HL-60 (cell line): ENCODE measurements at places on chromosomes 4 and X.

GRCh38 chr4:172951679-172952451 lies 216.7 kb upstream of the GALNT7 start:
- DNase-seq = no peak

DNA sequence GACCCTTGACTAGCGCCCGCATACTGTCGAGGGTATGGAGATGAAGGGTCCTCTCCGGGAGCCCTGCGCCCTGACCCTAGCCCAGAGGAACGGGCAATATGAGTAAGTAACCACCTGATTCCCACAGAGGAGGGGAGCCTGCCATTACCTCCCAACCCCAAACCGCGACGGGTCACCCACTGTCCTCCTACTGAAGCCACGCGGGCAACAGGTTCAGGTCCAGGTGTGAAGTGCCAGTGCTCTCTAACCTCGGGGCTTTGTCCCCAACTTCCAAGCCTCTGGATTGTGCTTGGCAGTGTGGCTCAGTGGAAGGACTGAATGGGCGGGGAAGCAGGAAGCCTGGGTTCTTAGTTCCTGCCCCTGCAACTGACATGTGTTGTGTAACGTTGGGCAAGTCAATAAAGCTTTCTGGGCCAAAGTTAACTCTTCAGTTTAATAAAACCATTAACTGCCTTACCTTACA lies 694 bp downstream of the OCRL start:
- peak; percentile 35 for DNase-seq

DNA sequence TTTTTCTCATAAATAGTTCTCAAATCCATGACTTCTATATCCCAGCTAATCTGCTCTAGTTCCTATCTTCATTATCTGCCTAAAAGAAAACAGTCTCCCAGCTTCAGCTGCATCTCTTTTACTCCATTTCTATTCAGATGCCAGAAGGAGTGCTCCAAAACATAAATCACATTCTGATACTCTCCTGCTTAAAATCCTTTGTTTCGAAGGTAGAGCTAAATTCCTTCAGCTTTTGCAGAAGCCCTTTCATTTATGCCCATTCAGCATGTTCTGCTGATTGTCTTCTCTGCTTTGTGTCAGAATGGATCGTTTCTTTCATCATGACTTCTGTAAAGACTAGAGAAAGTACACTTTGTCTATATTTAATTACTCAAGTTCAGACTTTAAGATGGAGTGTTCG lies 440.1 kb upstream of the SMIM31 start:
- no peak for DNase-seq

GRCh38 chr4:71290476-71290875 lies 48.3 kb upstream of the SLC4A4 start:
- DNase-seq = no peak

DNA sequence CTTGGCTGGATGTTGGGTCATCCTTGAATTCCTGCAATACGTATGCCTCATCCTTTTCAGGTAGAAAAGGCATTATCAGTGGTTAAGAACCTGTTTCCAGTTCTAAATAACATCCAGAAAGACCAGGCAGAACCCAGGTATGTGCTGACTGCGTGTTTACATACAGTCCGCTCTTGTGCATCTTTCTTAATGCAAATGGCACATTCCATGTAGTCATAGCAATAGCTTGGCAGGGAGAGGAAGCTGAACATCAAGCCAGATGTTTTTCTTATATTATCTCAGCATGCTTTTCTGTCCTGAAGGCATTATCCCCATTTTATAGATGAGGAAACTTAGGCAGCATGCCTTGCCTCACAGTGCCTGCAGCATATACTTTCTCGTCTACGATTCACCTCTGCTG lies 2.1 kb downstream of the DCLK2 start:
- DNase-seq = no peak

DNA sequence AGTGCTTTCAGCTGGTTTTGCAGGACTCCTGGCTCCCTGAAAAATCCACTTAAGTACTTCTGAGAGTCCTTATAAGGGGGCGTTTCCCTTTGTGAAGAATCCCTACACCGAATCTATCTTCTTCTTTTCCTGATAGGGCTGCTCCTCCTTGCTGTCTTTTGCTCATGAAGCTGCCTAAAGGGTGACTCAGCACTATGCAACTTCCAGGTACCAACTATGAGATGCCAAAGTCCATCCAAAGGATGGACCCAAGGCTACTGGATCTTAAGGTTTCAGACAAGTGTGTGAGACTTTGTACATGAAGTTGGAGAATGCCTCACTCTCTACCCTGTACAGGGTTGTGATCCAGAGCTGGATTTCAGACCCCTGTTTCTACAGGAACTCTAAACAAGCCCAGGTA lies 485.0 kb upstream of the FAT1 start:
- no peak for DNase-seq

DNA sequence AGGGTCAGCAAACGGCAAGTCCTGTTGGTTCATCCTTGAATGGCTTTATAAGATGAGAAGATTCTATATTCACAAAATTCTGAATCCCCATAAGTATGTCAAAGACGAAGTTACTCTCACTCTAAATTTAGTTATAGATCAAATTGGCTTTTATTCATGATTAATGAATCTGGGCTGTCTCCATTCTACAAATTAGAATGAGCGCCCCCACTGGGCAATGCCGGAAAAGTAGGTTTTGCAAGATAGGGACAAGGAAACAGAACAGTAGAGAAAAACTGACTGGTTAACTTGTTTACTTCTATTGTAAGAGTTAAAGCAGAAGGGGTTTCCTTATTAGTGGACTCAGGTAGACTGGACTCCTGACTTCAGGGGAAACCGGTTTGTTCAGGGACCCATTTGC lies 100.3 kb downstream of the F11 start:
- no peak for DNase-seq

GRCh38 chr4:153137159-153137558 lies 67.1 kb upstream of the TRIM2 start:
- no peak for DNase-seq

DNA sequence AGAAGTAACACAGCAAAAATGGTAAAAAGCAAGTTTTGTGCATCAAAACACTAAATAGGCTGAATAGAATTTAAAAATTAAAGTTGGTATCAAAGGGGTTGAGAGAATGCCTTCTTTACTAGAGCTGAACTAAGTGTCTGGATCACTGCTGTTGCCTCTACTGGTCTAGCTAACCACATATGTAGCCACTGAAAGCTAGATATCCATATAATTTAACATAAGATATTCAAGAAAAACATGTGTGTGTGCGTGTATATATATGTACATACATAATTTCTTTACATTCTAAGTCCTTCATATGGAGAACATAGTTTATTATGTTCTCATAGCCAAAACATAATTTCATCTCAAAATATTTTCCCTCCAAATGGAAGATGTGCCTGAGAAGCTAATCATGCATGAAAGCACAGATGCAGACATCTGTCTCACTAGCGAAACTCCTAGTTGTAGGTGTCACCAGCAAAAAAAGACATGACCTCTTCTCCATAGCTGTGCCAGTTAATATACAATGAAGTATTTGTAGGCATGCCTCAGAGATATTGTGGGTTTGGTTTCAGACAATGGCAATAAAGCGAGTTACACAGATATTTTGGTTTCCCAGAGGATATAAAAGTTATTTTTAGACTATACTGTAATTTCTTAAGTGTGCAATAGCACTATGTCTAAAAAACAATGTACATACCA lies 47.3 kb downstream of the PDE5A start:
- no peak for DNase-seq

DNA sequence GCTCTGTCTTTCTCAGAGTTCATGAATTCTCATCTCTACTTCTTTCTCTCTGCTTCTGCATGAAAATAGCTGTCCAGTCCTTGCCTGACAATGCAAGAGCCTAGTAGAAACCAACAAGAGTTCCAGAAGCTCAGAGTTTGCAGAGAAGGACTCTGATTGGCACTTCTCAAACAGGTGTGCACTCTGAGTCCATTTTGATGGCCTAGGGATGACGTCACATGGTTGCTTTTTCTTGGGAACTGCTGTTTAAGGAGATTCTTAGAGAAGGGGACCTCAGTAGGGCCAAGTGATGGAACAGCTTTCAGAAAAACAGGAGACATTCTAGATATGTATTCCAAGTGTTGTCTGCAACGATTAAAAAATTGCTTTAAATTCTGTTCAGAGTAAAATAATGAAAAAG lies 56.8 kb downstream of the HMGB2 start:
- no peak for DNase-seq

DNA sequence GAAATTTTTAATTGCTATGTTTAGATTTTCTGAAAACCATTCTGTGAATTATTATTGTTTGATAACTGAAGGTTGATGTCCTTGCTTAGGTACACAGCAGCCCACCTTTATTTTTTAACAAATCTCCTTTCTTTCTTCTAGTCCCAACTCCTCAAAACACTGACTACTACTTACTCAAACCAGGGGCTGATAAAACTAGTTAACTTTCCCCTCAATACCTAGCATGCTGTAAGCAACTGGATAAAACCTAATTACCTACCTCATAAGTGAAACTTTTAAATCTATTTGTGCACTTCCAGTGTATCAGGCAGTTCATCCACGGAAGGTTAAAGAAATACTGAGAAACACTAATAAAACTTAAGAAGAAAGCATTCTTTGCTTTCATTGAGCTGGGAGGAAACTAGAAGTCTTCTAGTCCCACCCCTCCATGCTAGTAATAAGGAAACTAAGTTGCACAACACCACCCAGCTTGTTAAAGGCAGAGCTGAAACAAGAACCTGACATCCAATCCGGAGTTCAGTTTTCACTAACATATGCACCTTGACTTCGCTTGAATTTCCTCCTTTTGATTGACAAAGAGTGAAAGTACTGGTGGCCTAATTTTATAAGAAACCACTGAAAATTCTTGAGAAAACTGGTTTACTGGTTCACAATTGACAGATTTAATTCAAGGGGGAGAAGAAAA lies 180.2 kb upstream of the TET2 start:
- peak; percentile 94 for DNase-seq

- DNase-seq = no peak
These were observed 145.1 kb downstream of the RBM47 start for GRCh38 chr4:40484346-40485090.

DNA sequence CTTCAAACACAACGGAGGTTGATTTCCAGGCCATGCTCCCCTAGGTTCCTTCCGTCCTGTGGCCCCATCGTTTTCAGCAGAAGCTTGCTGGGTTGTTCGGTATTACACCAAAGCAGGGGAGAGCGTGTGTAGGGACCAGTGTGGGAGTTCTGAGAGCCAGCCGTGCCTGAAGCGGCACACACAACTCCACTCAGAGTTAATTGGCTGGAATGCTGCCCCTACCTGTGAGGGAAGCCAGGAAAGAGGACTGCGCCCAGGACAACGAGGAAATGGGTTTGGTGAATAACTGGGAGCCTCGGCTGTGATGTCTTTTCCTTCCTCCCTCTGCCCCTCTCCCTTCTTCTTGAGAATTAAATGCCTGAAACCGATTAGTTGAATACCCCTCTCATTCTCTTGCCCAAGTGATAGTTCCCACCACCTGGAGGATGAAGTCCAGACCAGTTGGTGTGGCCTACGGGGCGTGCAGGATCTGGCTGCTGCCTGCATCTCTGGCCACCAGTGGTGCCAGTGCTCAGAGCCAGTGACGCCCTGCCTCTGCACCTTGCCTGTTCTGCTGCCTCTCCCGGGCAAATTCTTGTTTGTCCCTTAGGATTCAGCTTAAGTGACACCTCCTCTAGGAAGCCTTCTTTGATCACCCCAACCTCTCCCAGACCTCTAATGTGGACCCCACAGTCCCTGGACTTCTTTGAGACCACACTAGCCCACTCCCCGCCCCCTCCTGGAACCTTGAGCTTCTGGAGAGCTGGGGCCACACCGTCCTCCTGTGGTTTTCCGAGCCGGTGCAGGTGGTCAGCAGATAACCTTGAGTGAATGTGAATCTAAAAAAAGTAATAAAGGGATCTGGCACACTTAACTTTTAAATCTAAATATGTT lies 33.6 kb downstream of the TBC1D14 start:
- no peak for DNase-seq

GRCh38 chr4:80776168-80776567 lies 254.3 kb upstream of the BMP3 start:
- no peak for DNase-seq

DNA sequence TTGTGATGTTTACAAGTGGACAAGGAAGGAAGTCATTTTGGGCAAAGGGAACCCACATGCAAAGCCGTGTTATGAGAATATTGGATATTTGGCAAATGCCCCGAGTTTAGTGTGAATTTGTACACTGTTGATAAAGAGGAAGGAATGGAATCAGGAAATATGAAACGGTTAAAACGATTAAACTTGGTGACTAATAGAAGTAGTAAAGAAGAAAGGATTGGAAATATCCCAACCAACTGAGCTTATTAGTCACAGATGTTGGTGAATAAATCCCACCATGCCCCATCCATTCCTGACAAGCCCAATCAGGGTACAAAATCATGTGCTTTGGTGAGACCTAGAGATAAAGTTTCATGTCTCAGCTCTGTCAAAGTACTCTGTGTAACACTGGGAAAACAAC lies 22.0 kb downstream of the ARHGAP24 start:
- no peak for DNase-seq

DNA sequence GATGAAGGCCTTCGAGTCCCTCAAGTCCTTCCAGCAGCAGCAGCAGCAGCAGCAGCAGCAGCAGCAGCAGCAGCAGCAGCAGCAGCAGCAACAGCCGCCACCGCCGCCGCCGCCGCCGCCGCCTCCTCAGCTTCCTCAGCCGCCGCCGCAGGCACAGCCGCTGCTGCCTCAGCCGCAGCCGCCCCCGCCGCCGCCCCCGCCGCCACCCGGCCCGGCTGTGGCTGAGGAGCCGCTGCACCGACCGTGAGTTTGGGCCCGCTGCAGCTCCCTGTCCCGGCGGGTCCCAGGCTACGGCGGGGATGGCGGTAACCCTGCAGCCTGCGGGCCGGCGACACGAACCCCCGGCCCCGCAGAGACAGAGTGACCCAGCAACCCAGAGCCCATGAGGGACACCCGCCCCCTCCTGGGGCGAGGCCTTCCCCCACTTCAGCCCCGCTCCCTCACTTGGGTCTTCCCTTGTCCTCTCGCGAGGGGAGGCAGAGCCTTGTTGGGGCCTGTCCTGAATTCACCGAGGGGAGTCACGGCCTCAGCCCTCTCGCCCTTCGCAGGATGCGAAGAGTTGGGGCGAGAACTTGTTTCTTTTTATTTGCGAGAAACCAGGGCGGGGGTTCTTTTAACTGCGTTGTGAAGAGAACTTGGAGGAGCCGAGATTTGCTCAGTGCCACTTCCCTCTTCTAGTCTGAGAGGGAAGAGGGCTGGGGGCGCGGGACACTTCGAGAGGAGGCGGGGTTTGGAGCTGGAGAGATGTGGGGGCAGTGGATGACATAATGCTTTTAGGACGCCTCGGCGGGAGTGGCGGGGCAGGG lies 568 bp downstream of the HTT start:
- DNase-seq = peak; percentile 74

GRCh38 chrX:41333744-41334362 lies at the start of gene DDX3X:
Gene DDX3X (plus strand): TSS chrX:41334162. CDS start chrX:41334253, 91 bp downstream.
- DNase-seq = peak; percentile 85

- DNase-seq = no peak
These were observed 126.8 kb upstream of the MAMLD1 start for GRCh38 chrX:150236327-150236726.

GRCh38 chrX:52923781-52924241 lies 26.7 kb downstream of the FAM156B start:
- peak; percentile 45 for DNase-seq

GRCh38 chr4:48064349-48064748 lies 47.8 kb downstream of the NIPAL1 start:
- DNase-seq = no peak
